ENCODE measurements at places on chromosomes 3 and 15.

GRCh38 chr3:116877968-116878367, 168.4 kb downstream of the TUSC7 start:
- no peak for DNase-seq

- DNase-seq: no peak
Measured at GRCh38 chr3:151016478-151016795, 43.9 kb upstream of the CLRN1 start.

GRCh38 chr3:100022506-100022905, 91.8 kb downstream of the FILIP1L start:
- DNase-seq: no peak

DNA sequence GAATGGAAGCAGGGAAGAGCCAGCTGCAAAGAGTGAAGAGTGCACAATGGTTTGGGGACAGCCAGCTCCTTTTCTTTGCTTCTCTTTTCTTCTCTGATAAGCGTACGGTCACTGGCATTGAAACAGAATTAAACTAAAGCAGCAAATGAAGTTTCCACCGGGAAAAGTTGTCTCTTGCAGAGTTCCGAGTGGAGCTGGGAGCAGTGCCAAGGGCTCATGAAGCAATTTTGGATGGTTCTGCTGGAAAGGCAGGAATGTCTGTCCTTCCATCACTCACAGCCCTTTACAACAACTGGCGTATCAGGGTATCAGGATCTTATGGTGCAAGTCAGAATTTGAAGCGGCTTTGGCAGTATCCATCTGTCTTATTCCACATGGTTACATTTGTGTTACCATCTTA, 1042.9 kb downstream of the NTRK3 start:
- no peak for DNase-seq

- no peak for DNase-seq
Measured at GRCh38 chr3:53658613-53659193, 164.3 kb downstream of the CACNA1D start.

DNA sequence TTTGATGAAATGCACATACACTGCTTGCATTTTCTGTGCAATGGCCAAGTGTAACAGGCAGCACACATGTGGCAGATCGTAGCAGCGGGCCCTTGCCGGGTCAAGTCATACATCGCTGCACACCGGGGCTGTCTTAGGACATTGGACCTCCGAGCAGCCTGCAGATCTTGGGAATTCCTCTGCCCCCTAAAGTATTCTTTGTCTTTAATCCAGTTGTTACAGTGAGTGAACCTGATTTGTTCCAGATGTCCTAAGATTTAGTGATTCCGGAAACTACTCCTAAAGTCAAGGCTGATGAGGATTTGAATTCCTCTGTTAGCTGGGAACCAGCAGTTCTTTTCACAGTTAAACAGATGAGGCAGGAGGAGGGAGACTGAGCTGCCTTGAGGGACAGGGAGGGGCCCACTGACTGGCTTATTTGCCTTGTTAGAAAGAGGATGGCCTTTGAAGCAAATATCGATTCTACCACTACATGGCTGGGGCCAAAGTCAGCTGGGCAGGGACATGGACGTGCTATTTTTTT, 190.7 kb upstream of the CTDSPL start:
- no peak for DNase-seq

GRCh38 chr15:70407336-70407670, 309.6 kb upstream of the TLE3 start:
- DNase-seq: no peak

DNA sequence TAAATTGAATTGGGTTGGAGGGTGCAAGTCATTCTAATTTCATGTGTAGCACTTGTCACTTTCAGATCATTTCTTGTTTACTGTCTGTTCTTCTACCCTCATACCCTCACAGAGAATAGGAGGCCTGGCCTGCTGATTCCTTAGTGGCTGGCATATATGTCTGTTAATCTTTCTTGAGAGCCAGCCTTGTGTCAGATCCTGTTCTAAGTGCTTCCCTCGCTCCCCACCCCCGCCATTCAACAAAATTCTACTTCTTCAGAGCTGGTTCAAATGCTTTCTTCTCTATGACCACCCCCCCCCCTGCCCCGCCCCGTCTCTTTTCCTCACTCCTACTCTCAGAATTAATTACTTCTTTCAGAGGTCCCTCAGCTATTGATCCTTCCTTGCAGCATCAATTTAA, 1.5 kb upstream of the U2SURP start:
- no peak for DNase-seq

- no peak for DNase-seq
Measured at GRCh38 chr15:80550908-80551260, 144.2 kb upstream of the ABHD17C start.

DNA sequence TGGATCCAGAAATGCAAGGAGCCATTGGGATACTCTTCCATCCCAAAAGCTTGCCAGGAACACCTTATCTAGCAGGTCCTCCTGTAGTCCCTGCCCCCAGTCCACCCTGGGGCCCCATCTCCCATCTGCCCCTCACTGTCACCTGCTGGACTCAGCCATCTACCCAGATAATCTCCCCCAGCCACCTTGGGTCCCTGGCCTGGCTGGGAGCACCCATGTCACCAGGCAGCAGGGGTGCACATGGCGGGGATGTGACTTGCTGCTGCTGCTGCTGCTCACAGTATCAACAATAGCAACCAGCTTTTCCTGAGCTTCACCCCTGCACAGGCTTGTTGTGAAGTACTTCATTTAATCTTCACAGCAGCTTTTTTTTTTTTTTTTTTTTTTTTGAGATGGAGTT, 12.6 kb downstream of the PTH1R start:
- DNase-seq: no peak

- DNase-seq: no peak
Measured at GRCh38 chr3:67649681-67650080, 4.7 kb downstream of the SUCLG2 start.

GRCh38 chr3:42014921-42015533, 53.1 kb upstream of the ULK4 start:
- DNase-seq: no peak

- DNase-seq: no peak
Measured at GRCh38 chr3:73808862-73809509, 184.2 kb upstream of the PDZRN3 start.

DNA sequence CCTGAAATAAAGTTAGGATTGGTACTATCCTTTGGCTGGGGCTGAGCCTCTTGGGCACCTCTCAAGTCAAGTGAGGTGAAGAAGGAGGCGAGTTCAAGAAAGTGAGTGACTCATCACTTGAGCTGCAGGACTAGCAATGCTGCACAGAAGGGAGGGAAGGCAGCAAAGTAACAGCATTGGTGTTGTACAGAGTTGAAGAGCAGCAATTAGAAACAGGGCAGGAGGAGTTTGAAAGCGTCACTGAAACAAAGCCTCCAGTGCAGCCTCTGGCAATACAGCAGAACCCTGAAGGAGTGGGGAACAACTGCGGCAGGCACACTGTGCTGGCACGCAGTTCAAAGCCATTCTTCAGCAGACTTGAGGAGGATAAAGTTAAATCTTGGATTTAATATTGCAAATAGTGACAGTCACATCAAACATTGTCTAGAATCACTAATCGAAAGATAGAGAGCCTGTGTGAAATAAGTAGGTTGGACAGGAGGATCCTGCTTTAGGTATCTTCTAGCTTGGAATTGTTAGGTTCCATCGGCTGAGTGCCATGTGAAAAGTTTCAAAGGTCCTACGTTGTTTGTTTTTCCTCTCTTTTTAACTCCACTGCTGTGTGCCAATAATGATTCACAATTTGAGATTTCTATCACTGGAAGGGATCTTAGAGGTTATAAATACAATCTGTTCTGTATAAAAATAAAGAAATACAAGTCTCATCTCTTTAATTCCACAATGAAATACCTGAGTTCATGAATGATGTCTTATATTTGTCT, 479.8 kb downstream of the NAALADL2 start:
- peak; percentile 10 for DNase-seq

DNA sequence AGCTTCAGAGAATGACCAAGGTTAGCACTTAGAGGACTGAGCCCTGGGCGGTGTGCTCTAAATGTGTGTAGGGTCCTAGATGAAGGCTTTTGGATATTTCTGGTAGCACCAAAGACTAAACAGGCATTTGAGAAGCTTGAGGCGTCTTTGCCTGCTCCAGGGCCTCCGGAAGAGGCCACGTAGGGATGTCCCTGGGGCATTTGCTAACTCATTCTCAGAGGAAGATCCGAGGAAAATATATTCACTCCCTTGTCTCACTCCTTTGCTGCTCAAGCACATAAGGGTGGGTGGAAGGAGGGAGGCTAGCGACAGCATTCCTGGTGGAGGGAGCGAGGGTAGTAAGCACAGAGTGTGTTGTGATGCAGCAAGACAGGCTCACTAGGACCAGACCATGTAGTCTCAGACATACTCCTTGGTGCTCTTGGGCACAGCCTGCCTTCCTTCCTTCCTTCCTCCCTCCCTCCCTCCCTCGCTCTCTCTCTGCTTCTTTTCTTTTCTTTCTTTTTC, 38.5 kb upstream of the XCR1 start:
- DNase-seq: no peak

DNA sequence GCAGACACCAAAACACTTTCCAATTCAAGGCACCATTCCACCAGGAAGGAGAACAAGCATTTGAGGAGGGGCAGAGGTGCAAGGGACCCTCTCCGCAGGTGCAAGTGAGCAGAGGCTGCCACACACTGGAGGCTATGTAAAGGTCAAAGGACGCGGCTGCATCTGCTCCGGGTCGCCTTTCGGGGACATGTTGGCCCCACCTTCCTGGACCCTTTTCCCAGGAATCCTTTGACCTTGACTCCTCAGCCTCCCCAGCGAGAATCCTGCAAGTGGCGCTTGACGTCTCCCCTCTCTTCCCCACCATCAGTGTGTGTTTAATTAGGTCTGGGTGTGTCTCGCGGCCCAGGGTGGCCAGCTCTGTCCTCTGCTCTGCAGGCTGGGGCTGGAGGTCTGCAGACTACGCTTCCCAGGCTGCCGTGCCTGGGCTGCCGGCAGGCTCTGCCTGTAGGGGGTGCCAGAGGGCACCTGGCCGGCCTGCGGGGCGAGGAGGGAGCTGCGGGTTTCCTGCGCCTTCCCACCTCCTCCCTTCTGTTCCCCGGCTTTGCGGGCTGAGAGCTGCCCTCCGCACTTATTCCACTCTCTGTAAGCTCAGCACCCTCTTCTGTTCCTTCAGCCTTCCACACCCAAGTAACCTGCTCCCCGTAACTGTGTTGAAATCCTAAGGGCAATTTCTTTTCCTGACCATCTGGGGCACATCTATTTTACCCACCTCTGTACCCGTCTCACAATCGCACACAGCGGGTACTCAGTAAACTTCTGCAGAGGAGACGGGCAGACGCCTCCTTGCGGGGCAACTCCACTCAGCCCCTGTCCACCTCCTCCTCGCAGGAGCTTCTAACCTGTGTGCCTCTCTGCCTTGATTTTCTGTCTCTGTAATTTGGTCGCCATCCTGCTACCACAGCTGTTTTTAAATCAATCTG, 129.8 kb downstream of the NSMCE3 start:
- DNase-seq: peak; percentile 44

DNA sequence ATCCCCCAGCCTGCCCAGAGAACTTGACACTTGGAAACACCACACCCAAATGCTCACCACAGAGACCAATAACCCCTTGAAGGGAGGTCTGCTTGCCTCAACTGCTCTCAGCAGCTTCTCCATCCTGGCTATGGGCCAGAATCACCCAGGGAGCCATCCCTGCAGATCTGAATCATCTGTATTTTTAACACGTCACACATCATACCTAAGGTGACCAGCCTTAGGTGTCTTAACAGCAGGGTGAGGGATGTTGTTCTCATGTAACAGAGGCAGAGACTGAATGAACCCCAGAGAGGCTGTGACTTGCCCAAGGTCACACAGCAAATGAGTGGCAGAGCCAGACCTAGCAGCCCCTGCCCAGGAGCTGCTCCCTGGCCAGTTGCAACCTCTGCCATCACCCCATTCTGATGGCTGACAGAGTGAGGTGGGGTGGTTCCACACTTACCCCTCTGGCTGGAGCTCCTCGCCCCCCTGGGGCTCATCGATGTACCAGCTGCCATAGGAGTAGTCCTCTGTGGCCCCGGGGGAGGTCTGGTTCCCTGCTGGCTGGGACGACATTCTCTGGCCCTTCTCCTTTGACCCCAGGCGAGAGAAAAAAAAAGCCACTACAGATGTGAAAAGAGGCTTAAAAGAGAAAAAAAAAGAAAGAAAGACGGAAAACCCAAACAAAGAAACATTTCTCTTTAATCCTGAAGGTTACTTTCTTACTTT, 722 bp downstream of the STRA6 start:
- peak; percentile 28 for DNase-seq

DNA sequence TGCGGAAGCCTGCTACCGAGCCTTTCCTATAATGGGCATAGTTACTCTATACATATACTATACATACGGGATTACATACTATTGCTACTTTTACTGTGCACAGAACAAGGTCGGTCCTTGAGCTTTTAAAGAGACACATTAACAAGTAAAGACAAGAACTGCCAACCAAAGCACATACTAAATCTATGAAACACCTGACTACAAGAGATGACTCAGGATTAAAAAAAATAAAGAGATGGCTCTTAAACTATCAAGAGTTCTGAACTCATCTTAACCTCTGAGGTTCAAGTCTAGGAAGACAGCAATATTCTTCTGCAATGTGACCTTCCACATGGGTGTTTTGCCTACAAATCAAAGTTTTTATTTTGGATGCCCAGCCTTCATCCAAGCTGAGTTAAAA, 106.8 kb downstream of the TNIK start:
- DNase-seq: no peak

DNA sequence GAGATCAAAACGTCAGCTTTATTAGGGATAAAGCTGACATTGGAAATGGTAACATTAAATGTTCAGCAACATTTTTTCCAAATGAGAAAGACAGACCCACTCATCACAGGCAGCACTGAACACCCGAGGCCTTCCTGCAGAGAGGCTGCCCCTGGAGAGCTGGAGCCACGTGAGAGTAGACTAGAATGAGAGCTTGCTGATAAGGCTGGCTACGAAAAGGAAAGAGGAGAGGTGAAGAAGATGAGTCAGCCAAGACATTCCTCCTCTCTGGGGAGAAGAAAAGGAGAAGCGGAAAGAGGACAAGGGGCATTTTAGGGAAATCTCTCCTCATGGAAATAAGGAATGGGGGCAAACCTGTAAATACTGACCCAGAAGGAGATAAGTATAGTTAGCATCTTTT, 7.3 kb downstream of the CYP19A1 start:
- DNase-seq: no peak

DNA sequence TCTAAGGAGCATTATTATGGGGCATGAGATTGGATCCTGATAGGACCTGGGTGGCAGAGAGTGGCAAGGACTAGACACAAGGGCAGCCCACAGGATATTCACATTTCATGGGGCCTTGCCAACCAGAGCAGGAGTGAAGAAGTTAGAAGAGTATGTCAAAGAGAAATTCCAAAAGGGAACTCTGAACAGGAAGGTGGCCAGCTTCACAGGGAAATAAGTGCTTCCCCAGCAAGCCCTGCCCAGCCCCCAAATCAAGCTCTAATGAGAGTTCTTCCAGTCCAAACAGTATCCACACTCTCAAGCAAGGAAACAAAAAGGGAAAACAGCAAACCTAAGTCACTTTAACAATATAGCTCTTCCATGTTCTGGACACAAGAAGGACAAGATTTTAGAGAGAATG, 130.2 kb upstream of the COL8A1 start:
- no peak for DNase-seq

GRCh38 chr15:66633938-66634250, 68.1 kb upstream of the LCTL start:
- DNase-seq: no peak

GRCh38 chr3:100696161-100696560, 13.1 kb upstream of the TFG start:
- no peak for DNase-seq

Data from A549 (cell line).